ENCODE measurements at places on chromosomes 16 and 17. TPM values are rescaled to one million over a fixed set of nuclear protein-coding genes. Genes with fewer than 3 reads are reported as not detected.

VAC14 gene
- total RNA-seq = 45.2 TPM

SLC47A2 gene
- 0.36 TPM for total RNA-seq

UNC13D gene
- total RNA-seq = 0.97 TPM

TEX14 gene
- under 0.01 TPM for total RNA-seq

KRT9 gene
- total RNA-seq = not detected

BRCA1 gene
- 6.4 TPM for total RNA-seq

CDRT15L2 gene
- not detected for total RNA-seq

GAST gene
- not detected for total RNA-seq

MAP2K6 gene
- total RNA-seq = 41.0 TPM

SPN gene
- not detected for total RNA-seq

NUTF2 gene
- total RNA-seq = 111 TPM

MFSD6L gene
- not detected for total RNA-seq

CCL8 gene
- total RNA-seq = 0.12 TPM

DNAH3 gene
- not detected for total RNA-seq

GRIN2C gene
- total RNA-seq = 0.16 TPM

MEOX1 gene
- total RNA-seq = not detected

CCDC144A gene
- total RNA-seq = 1.8 TPM

TRAP1 gene
- 56.1 TPM for total RNA-seq

CCL1 gene
- total RNA-seq = not detected

TMEM238L gene
- not detected for total RNA-seq

CFAP97D1 gene
- total RNA-seq = not detected

FZD2 gene
- total RNA-seq = 70.3 TPM

CBX2 gene
- 1.1 TPM for total RNA-seq

RGS11 gene
- 2.2 TPM for total RNA-seq

DNASE1 gene
- total RNA-seq = 14.6 TPM

SPNS3 gene
- total RNA-seq = not detected

KRTAP4-12 gene
- total RNA-seq = not detected

CCL13 gene
- not detected for total RNA-seq

CPHXL2 gene
- not detected for total RNA-seq

EPX gene
- not detected for total RNA-seq

ABCA10 gene
- 5.0 TPM for total RNA-seq

TPSG1 gene
- total RNA-seq = not detected

CARHSP1 gene
- total RNA-seq = 53.2 TPM

PRSS21 gene
- total RNA-seq = not detected

UTS2R gene
- not detected for total RNA-seq

GPRC5C gene
- total RNA-seq = 5.0 TPM

CDH15 gene
- total RNA-seq = 0.32 TPM

CACNG3 gene
- not detected for total RNA-seq

PABPN1L gene
- total RNA-seq = not detected

PRR15L gene
- total RNA-seq = not detected

TPSD1 gene
- not detected for total RNA-seq

CKLF gene
- total RNA-seq = 25.4 TPM

LPO gene
- not detected for total RNA-seq

OSGIN1 gene
- 2.8 TPM for total RNA-seq

DHX58 gene
- total RNA-seq = 19.8 TPM

TBC1D3 gene
- not detected for total RNA-seq
